ENCODE measurements at places on chromosomes 6 and 20.

DNA sequence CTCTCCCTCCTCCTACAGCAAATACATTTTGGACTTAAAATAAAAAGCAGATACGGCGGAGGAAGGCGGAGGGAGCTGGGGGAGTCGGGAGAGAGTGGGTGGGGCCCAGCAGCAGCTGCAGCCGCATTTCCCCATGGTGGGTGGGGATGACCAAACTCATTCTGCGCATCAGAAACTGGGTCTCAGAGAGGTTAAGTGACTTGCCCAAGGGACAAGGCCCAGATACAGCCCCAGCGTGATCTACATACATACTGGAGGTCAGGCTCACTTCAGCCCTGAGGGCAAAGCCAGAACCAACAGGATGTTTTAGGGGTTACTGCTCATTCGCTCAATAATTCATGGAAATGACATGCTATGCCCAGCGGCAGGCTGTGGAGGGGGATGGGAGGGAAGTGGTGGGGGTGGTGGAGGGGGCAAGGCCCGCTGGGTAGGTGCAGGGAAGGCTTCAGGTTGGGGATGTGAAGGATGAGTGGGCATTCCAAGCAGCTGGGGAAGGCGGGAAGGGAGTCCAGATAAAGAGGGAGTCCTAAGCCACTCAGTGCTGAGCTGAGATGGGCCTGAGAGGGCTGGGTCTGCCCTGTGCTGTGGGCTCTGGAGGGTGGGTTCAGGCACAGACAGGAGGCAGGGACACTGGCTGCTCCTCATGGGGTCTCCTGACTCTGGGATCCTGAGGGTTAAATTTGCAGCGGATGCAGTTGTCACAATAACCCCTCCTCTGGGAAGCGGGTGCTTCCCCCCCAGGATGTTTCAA lies 31.0 kb downstream of the DLGAP4 start:
- no peak for DNase-seq

DNA sequence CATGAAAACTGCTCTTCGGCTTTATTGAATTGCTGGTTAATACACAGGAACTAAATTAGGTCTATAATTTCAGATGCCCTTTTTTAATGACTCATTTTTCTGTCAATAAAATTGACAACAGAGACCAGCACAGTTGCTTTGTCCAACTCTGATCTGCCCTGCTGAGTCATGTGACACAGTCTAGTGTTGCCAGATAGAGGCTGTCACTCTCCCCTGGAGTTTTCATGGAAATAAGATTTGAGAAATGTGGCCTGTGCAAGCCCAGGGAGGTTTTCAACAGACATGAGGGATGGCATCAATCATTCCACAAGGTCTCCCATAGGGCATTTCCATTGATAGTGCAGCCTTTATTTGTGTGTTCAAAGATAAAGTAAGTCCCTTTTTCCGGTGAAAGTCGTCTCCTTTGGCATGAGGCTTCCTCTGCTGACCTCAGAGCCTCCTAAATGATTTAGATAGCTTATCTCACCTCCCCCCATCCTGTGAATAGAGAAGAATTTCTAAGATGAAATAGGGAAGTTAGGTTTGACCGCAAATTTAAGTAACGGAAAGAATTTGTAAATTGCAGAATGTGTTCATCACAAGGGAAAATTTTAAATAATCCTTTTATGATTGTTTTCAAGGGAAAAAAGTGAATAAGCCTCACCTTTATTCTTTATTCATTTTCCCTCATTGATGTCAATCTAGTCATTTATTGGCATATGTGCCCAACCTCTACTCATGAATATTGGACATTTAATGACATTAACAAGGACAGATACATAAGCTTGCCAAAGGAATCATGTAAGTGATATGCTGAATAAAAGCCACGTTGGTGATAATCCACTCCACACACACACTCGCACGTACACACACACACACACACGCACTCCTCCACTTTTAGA lies 277.7 kb downstream of the ADGB start:
- no peak for DNase-seq

DNA sequence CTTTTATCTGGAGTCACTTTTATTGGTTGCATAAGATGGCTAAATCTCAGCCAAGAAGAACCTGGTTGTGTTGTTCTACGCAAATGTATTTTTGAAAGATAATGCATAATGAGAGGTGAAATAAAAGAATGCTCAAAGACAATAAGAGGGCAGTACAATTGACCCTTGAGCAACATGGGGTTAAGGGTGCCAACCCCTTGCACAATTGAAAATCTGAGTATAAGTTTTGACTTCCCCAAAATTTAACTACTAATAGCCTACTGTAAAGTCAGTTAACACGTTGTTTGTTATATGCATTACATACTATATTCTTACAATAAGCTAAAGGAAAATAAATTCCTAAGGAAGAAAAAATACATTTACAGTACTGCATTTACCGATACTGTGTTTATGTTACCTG lies 5.9 kb downstream of the RNF146 start:
- DNase-seq = no peak

- DNase-seq = no peak
Measured at GRCh38 chr6:87070741-87071140, 24.2 kb downstream of the CGA start.

GRCh38 chr6:41356825-41357224 lies 21.4 kb downstream of the NCR2 start:
- DNase-seq = no peak

GRCh38 chr6:9610620-9611415 lies 804.1 kb downstream of the TFAP2A start:
- DNase-seq = no peak

DNA sequence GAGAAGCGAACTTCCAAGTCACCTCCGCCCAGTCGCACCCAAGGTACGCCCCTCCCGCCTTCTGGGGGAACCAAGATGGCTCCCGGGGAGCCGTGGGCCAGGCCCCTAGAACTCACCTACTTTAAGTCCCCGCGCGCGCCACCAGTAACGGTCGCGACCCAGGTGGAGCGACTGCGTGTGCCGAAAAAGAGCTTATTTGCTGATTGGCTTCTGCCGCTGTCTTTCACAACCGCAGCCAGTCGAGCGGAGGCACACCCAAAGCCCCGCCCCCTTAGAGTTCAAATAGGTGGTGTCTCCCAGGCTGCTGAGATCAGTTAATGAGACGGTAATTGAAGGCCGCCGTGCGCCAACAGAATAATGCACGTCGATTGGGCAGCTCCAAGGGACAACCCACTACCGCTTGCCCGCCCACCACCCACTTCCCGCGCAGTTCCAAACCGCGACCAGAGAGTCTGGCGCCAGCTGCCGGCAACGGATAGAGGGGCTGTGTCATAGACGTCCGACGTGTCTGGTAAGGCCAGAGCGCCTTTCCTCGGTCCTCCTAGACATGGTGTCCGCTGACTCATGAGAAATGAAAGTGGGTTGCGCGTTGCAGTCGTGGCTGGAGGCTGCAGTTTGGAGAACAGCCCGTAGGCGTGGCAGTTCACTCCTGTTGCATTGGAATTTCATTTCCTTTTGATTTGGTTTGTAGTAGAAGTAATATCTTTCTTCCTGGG lies at the start of gene MDC1:
Gene MDC1 (minus strand): TSS at position 153 of the 716 bp plus-strand sequence. CDS start 2,106 bp downstream, outside the sequence.
- DNase-seq = peak; percentile 99

GRCh38 chr6:6616656-6617055 lies 28.1 kb downstream of the LY86 start:
- no peak for DNase-seq

DNA sequence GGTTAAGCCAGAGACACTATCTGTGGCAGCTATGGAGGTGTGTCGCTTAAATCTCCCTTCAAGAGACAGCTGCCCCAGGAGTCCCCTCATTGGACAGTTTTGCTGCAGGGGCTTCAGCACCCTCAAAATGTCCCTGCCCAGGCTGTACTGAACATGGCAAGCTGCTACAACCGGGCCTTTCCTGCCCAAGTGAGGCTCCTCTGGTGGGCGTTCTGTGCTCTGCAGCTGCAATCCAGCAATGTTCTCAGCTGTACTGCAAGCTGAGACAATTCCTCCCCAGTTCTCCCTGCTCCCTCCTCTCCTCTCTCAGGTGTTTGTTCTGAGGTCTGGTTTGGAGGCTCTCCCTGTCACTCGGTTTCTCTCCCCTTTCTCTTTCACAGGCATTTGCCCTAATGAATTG lies 190.8 kb upstream of the LAMP5 start:
- DNase-seq = no peak

GRCh38 chr6:144758602-144759001 lies 473.5 kb downstream of the UTRN start:
- no peak for DNase-seq

DNA sequence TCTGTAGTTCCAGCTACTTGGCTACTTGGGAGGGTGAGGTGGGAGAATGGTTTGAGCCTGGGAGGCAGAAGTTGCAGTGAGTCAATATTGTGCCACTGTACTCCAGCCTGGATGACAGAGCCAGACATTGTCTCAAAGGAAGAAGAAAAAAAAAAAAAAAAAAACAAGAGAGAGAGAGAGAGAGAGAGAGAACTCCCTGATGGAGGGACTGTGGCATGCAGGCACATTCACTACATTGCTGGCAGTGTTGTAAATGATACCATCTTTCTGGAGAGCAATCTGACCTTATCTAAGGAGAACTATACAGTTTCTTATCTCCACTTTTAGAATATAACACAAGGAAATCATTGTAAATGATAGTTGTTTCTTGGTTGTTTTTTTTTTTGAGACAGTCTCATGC lies 85.1 kb downstream of the MDN1 start:
- no peak for DNase-seq

DNA sequence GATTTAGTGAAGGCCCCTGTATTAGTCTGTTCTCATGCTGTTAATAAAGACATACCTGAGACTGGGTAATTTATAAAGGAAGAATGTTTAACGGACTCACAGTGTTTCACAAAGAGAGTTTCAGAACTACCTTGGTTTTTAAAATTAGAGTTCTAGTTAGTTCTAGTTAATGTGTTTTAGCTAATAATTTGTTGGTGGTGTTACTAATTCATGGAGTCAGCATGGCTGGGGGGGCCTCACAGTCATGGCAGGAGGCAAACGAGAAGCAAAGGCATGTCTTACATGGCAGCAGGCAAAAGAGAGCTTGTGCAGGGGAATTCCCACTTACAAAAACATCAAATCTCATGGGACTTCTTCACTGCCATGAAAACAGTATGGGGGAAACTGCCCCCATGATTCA lies 12.0 kb upstream of the SLC17A3 start:
- no peak for DNase-seq

DNA sequence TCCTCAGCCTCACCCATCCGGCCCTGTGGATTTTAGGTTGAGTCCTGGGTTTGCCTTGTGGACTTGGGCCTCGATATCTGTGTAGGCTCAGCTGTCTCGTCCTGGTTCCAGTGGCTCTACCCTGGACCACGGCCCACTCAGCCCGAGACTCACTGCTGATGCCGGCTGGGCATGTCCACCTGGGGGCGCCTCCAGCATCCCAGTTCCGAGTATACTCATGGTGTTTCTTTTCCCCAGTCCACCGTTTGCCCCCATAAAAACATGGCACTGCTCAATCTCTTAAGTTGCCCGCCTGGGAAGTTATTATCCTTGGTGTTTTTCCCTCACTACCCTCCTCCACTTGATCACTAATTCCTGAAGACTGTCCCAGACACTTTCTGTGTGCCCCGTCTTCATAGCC lies 99.1 kb downstream of the ARID1B start:
- no peak for DNase-seq

DNA sequence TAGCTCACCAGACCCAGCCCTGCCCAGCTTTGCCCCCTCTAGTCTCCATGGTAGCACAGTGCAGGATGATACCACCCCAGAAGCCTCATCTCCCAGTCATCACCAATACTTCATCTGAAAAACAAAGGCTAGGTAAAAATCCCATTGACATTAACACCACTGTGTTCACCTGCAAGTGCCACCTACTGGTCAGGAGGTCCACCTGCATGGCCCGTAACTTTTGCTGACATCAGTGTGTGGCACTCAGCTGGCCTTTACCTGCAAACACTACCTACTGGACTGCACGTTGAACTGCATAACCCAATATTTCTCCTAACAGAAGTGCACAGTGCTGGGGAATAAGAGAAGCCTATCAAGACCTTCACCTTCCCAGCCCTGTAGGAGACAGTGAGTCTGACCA lies 234.7 kb upstream of the ADGRB3 start:
- no peak for DNase-seq

DNA sequence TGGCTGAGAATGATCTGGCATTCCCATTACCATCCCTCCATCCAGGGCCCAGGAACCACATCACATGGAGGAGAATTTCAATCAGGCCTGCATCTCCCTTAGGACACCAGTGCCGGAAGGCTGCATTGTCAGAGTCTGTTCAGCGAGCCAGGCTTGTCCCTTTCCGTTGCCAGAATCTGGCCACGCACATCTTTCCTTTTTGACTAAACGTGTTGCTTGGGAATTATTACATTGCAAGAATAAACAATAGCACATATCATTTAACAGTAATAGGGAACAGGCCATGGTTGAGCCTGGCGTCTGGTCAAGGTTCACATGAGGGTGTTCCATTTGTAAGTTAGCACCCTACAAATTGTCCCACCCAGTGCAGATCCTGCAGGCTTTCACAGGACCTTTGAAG lies 42.8 kb downstream of the SOBP start:
- no peak for DNase-seq

- no peak for DNase-seq
Measured at GRCh38 chr20:11564491-11564890, 353.2 kb upstream of the BTBD3 start.

DNA sequence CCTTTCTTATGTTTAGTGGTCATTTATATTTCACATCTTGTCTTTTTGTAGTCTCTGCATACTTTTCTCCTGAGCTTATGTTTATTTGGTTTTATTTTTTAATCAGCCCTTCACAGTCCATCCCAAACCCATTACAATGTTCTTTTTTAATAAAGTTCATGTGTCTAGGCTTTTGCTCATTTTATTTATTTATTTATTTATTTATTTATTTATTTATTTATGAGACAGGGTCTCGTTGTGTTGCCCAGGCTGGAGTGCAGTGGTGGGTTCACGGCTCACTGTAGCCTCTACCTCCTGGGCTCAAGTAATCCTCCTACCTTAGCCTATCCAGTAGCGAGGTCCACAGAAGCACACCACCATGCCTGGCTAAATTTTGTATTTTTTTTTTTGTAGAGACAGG lies 3.1 kb downstream of the COQ3 start:
- DNase-seq = no peak

DNA sequence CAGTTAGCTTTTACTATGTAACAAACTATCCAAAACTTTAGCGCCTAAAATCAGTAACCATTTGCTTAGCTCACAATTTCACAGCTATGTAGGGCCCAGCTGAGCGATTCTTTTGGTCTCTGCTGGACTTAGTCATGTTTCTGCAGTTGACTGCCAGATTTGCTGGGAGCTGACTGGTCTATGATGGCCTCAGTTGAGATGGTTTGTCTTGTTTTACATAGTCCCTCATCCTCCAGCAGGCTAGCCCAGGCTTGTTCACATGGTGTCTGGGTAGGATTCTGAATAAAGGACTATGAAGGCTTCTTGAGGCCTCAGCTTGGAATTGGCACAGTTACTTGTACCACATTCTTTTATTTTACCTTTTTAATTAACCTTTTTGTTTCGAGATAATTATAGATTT lies 247.8 kb upstream of the CHD6 start:
- DNase-seq = no peak

GRCh38 chr6:100440935-100441334 lies 23.8 kb downstream of the SIM1 start:
- no peak for DNase-seq

DNA sequence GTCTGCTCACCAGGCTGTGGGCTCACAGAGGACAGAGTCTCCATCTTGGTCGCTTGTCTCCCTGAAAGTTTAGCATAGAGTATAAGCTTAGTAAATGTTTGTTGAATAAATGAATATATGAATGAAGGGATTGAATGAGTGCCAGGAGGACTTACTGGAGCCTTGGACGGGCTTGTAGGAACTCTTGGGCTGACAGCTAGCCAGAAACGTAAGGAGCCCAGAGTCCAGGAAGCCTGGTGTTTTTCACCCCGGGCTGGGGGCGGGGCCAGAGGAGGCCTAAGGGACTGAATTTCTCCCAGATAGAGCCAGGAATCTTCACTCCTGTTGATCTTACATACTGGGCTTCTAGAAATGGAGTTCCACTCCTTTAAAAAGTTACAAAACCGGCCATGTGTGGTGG lies 68.5 kb upstream of the SRSF6 start:
- no peak for DNase-seq

Data from stimulated activated CD4-positive, alpha-beta T cell treated with anti-CD3 and anti-CD28 coated beads, Interleukin-15, amount 100 ng/mL, for 48 hours (primary cell).